MG63 (cell line): ENCODE measurements at places on chromosomes 3 and 15. TPM values are rescaled to one million over a fixed set of nuclear protein-coding genes. Genes with fewer than 3 reads are reported as not detected.

DNA sequence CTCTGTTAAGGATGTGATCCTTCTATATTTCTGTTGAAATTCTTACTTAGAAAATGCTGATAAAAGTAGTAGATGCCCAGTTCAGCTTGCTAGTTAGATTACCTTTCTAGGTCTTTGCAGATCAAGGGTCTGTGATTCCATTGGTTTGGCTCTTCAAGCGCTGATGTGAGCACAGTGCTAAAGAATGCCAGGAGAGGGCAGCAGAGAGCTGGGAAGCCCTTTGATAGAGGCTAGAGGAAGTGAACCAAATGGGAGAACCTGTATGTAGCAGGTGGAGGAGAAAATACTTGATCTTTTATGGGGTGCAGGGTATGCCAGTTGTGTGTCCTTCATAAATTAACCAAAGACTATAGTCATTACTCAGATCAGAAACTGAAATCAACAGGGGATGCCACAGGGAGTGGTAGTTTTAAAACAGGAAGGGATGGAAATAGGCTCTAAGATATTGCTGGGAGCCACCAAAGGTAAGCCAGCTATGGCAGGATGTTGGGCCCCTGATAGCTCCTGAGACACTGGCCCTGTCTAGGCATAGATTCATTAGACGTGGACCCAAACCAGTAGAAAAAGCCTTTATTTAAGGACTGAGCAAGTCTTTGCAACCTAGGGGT, 677.4 kb downstream of the SQOR start:
- peak; percentile 20 for DNase-seq

- DNase-seq = no peak
Observed at GRCh38 chr15:62020576-62021160, 39.6 kb downstream of the VPS13C start.

DNA sequence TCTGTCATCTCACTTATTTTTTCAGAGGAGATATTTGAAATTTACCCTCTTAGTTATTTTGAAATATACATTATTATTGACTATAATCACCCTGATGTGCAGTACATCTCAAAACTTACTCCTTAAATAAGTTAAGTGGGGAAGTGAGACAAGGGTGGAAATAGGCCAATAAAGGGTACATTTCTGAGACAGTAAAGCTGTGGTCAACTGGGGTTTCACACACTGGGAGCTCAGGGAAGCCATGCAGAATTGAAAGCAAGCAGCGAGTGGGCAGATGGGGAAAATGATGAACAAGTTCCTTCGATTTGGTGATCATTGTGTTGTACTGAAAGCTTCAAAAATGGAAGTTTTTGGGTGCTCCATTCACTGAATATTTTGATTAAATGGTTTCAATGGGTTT, 21.6 kb upstream of the MOBP start:
- DNase-seq = no peak

DNA sequence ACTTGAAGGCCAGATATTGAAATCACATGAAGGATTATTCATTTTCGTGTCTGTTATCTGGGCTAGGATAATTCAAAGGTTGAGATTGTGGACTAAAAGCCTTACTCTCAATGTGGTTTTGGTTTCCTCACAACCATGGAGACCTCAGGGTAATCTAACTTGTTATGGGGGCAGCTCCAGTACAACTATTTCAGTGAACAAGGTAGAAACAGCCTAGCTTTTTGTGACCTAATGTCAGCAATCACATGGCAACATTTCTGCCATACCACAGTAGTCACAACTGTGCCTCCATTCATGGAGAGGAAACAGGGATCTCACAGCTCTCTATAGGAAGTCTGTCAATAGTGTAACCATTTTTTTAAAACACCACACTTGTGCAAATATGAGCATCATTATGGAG, 62.4 kb upstream of the RARB start:
- no peak for DNase-seq

OR5K2 gene
- not detected in 2 replicates for total RNA-seq

PLSCR2 gene
- not detected in 2 replicates for total RNA-seq

PFN2 gene
- 493 and 609 TPM in 2 replicates for total RNA-seq
